Mammary epithelial cell (primary cell): ENCODE measurements at places on chromosomes 12 and 14.

DNA sequence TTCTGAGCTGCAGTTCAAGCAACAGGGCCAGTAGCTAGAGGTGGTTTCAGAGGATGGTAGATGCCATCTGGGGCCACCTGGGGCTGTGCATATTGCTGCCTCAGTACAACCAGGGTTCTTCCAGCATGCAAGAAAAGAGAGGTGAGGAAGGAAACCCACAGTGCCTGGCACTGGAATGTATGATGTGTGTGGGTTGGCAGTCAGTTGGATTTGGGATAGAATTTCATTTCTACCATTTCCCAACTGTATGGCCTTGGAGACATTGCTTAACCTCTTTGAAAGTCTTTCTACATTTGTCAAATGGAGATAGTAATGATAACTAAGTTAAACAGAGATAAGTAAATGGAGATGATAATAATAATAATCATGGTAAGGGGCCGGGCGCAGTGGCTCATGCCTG lies 10.2 kb upstream of the LRRC10 start:
- no peak for DNase-seq

GRCh38 chr14:91330096-91330696 lies 85.7 kb upstream of the GPR68 start:
- no peak for DNase-seq

DNA sequence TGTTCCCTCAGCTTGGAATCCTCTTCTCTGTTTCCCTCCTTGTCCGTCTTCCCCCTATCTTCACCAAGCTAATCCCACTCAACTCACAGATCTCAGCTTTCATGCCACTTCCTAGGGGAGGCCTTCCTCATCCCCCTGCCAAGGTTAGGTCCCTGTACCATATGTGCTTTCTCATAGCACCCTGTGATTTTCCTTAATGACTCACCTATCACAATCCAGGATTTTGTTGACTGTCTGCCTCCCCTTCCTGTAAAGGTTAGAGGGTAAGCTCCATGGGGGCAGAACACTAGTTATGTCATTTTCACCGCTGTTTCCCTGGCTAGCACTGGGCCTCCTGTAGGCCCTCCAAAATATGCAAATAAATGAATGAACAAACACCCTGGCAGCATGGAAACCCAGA lies 57.6 kb downstream of the CRADD start:
- no peak for DNase-seq

GRCh38 chr12:71945121-71945520 lies 6.5 kb downstream of the TPH2 start:
- DNase-seq: no peak

- DNase-seq: no peak
These were observed 47.7 kb upstream of the IGF1 start for GRCh38 chr12:102528111-102528510.

GRCh38 chr12:68450947-68451260 lies 118.7 kb upstream of the MDM1 start:
- no peak for DNase-seq
